Eye (tissue), 1 donor: ENCODE measurements at places on chromosomes 6 and 20.

GRCh38 chr6:148864941-148865340 lies 118.1 kb downstream of the UST start:
- DNase-seq: no peak

DNA sequence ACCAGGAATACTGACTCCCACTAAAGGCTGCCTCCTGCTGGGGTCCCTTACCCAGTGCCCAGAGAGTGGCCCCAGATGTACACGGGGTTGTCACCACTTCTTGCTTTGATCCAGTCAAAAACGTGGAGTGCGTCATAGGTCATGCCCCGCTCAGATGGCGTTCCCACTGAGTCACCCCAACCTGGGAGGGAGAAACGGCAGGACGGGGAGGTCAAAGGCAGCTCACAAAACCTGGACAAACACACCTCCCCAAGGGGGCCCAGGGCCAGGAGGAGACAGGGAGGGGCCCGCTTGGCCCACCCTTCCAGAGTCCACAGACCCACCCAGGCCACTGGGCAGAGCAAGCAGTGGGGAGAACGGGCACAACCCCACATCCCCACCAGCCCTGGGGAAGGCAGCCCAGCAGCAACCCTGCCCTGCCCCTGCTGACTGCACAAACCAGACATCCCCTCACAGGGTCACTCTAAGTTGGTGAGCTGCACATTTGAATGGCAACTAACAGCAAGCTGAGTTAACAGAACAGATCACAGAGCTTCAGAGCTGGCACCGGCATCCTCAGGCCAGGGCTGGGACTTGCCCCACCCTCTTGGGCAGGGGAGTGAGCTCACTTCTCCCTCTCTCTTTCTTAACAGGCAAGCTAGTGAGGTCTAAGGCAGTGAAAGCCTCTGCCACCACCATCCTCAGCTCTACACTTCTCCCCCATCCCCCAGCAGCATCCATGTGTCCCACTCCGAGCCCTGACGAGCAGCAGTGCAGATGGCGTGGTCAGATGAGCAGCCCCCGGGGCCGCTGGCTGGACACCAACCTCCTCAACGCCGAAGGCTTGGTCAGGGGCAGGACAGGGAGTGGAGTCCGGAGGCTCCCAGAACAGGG lies 61.7 kb downstream of the PYGB start:
- DNase-seq: no peak

DNA sequence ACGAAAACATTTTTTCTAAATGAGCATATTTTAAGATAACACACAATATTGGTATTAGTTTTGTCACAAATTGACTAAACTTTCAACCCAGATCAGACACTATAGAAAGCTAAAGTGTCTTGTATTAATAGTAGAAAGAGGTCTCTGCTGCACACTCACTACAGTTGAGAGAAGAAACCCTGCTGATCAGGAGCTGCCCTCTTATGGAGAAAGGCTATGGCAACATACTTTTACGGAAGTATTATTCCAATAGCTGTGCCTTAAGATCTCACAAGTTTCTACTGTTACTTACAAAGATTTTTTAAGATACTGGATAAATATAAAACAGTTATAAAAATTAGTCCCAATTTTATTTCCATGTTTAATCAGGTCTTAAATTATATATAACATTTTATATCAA lies 155.7 kb downstream of the RIMS1 start:
- no peak for DNase-seq

DNA sequence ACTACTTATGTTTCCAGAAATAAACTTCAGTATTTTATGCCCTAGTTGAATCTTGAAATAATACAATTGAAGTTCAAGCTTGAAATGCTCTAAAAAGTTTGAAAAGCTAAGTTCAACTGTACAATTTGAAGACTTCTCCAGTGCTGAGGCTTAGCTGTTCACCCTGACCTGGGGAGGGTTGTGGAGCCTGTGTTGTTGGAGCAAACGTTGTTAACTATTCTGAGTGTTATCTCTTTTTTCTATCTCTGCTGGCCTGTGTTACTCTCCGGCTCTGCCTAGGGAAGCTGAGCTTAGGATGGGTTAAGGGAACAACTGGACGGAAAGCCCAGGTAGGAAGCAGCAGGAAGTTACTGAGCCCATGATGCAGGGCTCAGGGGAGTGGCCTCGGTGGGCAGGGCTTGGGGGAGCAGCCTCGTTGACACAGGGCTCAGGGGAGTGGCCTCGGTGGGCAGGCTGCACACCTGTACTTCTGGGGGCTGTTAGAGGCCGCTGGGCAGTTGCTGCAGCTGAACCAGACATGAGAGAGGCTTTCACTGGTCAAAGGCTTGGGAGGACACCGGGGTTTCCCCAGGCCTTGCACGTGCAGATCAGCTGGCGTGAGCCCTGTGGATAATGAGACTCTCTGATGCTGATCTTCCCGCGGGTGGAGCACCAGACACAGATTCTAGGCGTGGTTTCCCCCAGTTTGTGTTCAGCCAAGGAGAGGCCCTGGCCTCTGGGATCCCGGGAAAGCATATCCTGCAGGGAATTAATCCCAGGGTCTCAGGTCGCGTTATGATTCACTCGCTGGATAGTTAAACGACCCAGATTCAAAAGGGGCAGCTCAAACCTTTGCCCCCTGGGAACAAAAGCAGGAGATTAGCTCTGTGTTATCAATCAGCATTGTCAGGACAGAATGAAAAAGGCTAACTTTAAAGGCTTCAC lies 58.9 kb downstream of the ERMARD start:
- DNase-seq: peak; percentile 31

DNA sequence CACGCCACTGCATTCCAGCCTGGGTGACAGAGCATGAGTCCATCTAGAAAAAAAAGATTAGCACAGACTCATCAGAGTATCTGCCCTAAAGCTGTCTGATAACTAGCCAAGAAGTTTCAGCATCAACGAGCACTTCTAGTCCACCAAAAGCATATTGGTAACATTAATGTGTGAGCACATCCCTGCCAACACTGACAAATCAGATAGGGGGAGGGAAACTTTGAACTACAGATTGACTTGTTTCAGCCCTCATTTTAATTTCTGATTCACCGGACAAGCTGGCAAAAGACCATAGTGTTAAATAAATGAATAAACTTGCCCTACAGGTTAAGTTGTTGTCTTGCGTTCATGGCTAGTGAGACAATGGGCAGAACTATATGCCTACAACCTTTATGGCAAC lies 7.7 kb upstream of the SEC63 start:
- no peak for DNase-seq

DNA sequence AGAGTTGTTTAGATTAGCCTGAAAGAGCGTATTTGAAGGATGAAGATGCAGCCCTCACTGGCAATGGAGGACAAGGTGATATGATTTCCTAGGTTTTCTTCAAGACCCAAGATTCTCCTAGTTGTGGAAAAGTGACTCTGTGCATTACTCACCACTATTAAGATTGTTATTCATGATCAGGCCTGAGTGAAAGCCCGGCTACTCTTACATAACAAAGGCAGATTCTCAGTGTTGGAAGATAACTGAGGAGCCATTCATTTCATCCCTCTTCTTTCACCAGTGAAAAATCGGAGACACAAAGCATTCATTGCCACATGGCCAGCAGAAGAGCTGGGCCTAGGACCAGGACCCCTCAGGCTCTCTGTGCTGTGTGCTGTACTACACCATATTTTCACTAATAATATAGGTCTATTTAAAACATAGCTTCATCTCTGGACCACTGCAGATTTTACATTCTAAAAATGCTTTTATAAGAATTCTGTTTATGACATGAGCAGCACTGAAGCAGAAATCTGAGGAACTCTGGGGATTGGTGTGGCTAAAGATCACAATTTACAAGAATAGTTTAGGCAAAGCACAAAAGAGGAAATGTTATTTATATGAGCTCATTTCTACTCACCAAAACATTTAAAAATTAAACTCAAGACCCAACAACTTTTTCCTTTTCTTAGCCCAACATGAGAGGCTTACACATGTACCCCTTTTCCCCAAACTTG lies 181.9 kb upstream of the CCN2 start:
- DNase-seq: no peak

GRCh38 chr20:22160101-22160652 lies 424.2 kb downstream of the FOXA2 start:
- DNase-seq: peak; percentile 54

GRCh38 chr20:47178277-47178676 lies 178.2 kb downstream of the ZMYND8 start:
- DNase-seq: no peak

- no peak for DNase-seq
Measured at GRCh38 chr6:136362421-136363356, 73.0 kb upstream of the BCLAF1 start.

DNA sequence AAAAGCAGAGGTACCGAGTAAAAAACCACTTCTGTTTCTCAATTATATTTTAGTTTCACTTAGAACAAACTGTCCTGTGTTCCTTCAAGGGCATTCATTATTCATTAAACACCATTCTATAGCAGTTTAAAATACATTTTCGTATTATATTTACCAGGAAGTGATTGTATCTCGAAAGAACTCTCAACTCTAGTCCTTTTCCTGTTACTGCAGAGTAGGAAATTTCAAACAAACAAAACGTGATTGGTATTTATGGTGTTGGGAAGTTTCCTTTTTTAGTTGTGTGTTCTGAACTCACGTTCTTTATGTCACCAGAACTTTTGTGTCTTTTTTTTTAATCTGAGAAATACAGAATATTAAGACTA lies 139.5 kb upstream of the BTBD3 start:
- DNase-seq: no peak

DNA sequence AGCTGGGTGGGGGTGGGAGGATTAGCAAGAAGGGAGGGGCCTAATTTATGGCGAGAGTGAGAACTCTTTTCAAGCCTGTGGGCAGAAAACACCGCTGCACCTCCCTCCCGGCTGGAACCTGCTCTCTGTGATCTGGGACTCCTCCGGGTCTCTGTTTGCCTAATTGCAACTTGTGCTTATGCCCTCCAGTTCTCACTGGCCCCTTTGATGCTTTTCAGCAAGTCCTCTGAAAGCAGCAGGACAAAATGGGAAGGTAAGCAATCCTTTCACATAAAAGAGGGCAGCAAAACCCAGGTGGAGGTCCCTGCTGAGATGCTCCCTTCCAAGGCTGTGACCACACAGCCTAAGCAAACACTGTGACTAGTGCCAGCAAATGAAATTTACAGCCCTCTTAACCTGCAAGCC lies 523.0 kb upstream of the FLRT3 start:
- DNase-seq: peak; percentile 45

- no peak for DNase-seq
Measured at GRCh38 chr20:37262505-37262904, 891 bp upstream of the GHRH start.

DNA sequence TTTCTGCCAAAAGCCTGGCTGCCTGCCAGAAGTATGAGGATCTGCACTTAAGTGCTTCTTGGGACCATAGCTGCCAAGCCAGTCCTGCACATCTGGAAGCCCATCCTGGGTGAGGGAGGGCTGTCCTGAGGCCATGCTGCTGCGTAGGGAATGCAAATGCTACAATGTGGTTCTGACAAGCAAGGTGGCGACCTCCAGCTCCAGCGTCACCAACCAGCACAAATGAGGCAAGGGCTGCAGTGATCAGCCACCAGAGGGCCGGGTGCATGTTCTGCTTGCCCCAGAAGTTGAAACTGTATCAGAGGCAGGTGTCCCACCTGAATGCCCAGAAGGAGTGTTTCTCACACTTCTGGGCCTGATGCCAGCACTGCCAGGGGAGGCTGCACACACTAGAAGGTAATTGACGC lies 99.1 kb upstream of the KCNQ5 start:
- DNase-seq: peak; percentile 7

DNA sequence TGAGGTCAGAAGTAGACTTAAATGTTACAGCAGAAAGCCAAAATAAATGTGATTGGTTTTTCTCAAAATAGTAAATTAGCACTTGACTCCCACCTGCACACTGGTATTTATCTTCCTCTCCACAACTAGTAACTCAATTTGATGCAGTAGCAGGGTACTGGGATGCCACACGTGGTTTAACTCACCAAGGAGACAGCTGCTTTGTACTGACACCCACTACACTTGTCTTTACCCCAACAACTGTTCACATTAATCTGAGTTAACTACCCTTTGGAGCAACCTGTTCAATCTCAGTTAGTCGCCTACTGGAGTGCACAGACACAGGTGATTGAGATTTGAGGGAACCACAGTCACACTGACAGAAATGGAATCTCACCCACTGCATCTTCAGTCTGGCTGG lies 242.1 kb downstream of the PRKN start:
- DNase-seq: no peak

GRCh38 chr20:36344517-36345132 lies 38.5 kb downstream of the DLGAP4 start:
- peak; percentile 89 for DNase-seq

- peak; percentile 72 for DNase-seq
Measured at GRCh38 chr6:157063923-157064322, 259.4 kb downstream of the TMEM242 start.

- DNase-seq: no peak
Measured at GRCh38 chr20:16390991-16391390, 182.3 kb downstream of the KIF16B start.

DNA sequence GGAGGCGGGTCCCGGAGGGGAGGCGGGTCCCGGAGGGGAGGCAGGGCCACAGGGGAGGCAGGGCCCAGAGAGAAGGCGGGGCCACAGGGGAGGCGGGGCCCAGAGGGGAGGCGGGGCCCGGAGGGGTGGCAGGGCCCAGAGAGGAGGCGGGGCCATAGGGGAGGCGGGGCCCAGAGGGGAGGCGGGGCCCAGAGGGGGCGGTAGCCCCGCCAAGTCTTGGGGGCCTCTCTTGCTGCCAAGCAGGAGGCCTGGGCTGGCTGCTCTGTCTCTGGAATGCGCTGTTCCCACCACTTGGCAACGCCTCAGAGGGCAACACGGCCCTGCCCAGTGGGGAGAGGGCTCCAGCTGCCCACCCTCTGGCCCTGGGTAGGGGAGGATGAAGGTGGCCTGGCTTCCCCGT lies 80.5 kb downstream of the YTHDF1 start:
- no peak for DNase-seq

DNA sequence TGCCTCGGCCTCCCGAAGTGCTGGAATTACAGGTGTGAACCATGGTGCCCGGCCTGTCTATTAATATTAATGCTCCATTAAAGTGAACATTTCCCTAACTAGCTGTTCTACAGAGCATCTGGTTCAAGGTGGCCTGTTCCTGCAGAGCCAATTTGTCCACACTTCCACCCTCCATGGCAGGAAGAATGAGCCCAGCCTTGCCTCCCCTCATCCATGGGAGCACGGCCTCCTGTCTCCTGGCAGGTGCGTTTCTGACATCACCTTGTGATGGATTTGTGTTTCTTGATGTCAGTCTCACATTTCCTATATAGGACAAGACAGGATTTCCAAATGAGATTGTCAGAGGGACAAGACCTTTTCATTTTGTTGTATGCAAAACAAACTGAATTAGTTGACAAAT lies 105.7 kb upstream of the FRMD1 start:
- no peak for DNase-seq

GRCh38 chr6:44627091-44627882 lies 239.8 kb downstream of the CDC5L start:
- no peak for DNase-seq

GRCh38 chr20:50003253-50003656 lies 20.5 kb downstream of the SNAI1 start:
- DNase-seq: no peak

- DNase-seq: peak; percentile 86
Measured at GRCh38 chr6:75334266-75335040, 49.9 kb upstream of the TMEM30A start.

DNA sequence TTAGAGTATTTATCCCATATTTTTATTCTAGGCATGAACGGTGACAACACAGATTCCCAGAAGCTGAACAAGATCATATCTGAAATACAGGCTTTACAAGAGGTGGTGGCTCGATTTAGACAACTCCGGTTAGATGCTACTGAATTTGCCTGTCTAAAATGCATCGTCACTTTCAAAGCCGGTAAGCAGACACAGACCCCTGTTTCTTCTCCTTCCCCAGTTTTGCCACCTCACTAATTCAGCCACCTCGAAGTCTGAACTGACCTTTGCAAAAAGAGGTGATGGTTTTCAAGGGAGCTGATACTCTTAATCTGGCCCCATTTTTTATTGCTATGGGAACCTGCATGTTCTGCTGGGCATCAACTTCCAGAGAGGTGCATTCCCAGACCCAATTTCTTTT lies 15.0 kb downstream of the NR2E1 start:
- no peak for DNase-seq
